ENCODE measurements at places on chromosomes 11 and 22. TPM values are rescaled to one million over a fixed set of nuclear protein-coding genes. Genes with fewer than 3 reads are reported as not detected.
A peak's percentile ranks its signal among the peaks of the same experiment; 100 is the strongest.

GRCh38 chr11:105156231-105156630, 16.7 kb upstream of the CARD18 start:
- peaks cover 6% of the 10 kb centered on the region for H3K4me1 ChIP-seq
- peak; percentile 28 for DNase-seq

DNA sequence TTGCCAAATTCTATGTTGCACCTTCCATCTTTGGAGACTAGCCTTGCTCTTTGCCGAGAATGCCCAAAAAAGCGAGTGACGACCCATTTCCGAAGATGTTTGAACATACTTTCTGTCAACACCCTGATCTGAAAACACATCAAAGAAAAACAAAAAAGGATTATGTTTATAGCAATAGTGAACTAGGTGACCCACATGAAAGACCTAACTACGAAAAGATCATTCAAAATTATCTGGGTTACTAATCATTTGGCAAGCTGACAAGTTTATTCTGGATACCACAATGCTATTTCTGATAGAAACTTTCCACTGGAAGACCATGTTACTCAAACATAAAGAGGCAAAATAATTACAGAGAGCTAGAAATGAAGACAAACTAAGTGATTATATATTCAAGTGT, 27.0 kb downstream of the KCNJ1 start:
- peaks cover 4% of the 10 kb centered on the region for H3K4me1 ChIP-seq
- no peaks in the 10 kb centered on the region for H3K36me3 ChIP-seq
- no peak overlapping the region for H3K27ac ChIP-seq
- no peak overlapping the region for H3K4me3 ChIP-seq
- no peaks in the 10 kb centered on the region for H3K27me3 ChIP-seq

- peaks cover 4% of the 10 kb centered on the region for H3K36me3 ChIP-seq
- H3K27ac ChIP-seq, result no peak overlapping the region
- DNase-seq, result no peak
- peaks cover 76% of the 10 kb centered on the region for H3K4me1 ChIP-seq
- no peak overlapping the region for H3K4me3 ChIP-seq
These were observed 8.0 kb downstream of the APLP2 start for GRCh38 chr11:130077671-130078070.

DNA sequence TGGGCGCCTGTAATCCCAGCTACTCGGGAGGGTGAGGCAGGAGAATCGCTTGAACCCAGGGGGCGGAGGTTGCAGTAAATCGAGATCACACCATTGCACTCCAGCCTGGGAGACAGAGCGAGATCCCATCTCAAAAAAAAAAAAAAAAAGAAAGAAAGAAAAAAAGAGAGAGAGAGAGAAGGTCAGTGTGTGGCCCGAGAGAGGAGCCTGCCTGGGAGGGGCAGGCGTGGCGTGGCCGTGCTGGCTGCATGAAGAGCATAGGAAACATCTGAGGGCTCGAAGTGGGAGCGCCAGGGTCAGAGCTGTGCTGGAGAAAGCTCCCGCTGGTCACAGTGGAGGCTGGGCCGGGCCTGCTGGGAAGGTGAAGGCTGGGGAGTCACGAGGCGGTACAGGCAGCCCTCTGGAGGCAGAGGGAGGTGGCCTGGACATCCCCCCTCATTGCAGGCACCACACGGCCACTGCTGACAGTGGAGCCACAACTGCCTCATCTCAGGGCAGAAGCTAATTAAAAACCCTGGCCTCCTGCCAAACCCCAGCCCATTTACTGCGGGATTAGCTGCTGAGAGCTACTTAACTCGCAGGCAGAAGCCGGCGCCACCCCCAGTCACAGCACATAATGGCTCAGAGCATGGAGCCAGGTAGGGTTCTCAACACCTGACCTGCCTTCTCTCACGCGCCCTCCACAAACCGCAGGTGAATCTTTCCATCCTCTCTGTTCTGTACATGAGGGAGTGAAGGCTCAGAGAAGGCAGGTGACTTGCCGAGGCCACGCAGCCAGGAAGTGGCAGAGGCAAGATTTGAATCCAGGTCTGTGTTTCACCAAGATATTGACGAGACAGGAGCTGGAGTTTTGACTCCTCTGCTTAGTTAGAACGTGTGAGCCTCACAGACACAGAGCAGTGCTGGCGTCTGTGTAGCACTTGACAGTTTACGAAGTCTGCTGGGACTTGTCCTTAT, 32.6 kb downstream of the NFAM1 start:
- no peaks in the 10 kb centered on the region for H3K36me3 ChIP-seq
- no peak for DNase-seq
- H3K27me3 ChIP-seq, result peaks cover 3% of the 10 kb centered on the region
- H3K4me3 ChIP-seq, result no peak overlapping the region
- no peaks in the 10 kb centered on the region for H3K4me1 ChIP-seq

- H3K4me3 ChIP-seq, result peak overlapping the region; percentile 93
- H3K4me1 ChIP-seq, result peaks cover 41% of the 10 kb centered on the region
- no peak for DNase-seq
- H3K27ac ChIP-seq, result no peak overlapping the region
These were observed 212 bp downstream of the HRAS start for GRCh38 chr11:535210-535518.

GRCh38 chr22:23384923-23385677, 195.0 kb downstream of the IGLL1 start:
- H3K4me3 ChIP-seq, result no peak overlapping the region
- no peak overlapping the region for H3K27ac ChIP-seq
- H3K36me3 ChIP-seq, result no peaks in the 10 kb centered on the region
- peaks cover 27% of the 10 kb centered on the region for H3K4me1 ChIP-seq

DNA sequence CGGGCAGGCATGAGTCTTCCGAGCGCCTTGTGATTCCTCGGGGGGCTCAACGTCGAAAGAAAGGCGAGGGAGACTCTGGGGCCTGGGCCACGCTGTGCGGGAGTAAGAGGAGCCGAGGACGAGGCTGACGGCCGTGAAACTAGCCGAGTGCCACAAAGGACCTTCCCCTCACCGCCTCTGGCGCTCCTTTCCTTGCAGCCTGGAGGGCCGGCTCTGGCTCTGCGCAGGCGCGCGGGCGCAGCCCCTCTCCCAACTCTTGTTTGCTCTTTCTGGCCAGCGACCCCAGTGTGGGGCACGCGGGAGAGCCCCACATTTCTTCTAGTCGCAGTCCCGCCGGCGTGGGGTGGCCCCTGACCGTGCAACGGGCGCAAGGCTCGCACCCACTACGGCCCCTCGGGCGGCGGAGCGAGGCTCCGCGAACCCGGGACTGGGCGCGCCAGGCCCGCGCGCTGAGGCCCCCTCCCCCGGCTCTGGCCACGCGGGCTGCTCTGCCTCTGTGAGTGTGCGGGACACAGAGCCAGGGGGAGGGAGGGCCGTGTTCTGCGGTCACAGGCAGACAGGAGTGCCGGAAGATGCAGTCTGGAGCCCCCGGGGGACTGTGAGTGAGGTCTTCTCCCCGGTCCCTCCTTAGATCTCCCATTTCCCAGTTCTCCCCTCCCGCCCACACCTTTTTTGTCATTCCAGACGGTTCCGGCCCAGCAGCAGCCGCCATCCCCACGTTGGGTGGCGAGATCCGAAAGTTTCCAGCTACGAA, 1.0 kb upstream of the TOB2 start:
- no peaks in the 10 kb centered on the region for H3K27me3 ChIP-seq
- H3K4me3 ChIP-seq, result peak overlapping the region; percentile 97
- DNase-seq, result peak; percentile 73
- H3K4me1 ChIP-seq, result peaks cover 22% of the 10 kb centered on the region
- H3K27ac ChIP-seq, result peak overlapping the region; percentile 100
- peaks cover 4% of the 10 kb centered on the region for H3K36me3 ChIP-seq

- H3K27me3 ChIP-seq, result peaks cover 22% of the 10 kb centered on the region
- H3K4me1 ChIP-seq, result no peaks in the 10 kb centered on the region
- H3K27ac ChIP-seq, result no peak overlapping the region
- H3K4me3 ChIP-seq, result no peak overlapping the region
These were observed 6.9 kb downstream of the GLB1L2 start for GRCh38 chr11:134338654-134339053.

DNA sequence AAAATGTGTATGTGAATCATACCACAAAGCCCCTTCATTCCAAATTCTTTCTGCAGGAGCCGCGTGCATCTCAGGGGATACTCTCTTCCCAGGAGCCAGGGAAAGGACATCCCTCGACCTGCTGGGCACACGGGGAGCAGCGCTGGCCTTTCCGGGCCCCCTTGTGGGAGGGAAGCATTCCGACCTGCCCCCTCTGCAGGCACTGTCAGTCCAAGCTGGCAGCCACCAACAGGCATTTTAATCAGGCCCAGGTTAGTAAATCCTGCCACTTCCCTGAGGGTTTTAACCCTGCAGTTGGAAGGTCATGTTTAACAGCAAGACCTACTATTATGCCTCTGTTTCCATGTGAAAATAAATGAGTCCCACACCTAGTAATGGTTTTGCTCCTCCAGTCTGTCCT, 391.5 kb downstream of the SHANK2 start:
- H3K27me3 ChIP-seq, result no peaks in the 10 kb centered on the region
- DNase-seq, result no peak
- peaks cover 3% of the 10 kb centered on the region for H3K36me3 ChIP-seq
- no peak overlapping the region for H3K27ac ChIP-seq
- no peak overlapping the region for H3K4me3 ChIP-seq

GRCh38 chr11:113134626-113135025, 173.4 kb downstream of the NCAM1 start:
- H3K4me1 ChIP-seq, result no peaks in the 10 kb centered on the region
- H3K4me3 ChIP-seq, result no peak overlapping the region
- H3K27ac ChIP-seq, result no peak overlapping the region
- no peak for DNase-seq

- H3K4me1 ChIP-seq, result no peaks in the 10 kb centered on the region
- H3K27ac ChIP-seq, result no peak overlapping the region
- no peak for DNase-seq
- H3K27me3 ChIP-seq, result no peaks in the 10 kb centered on the region
- no peak overlapping the region for H3K4me3 ChIP-seq
These were observed 1374.7 kb upstream of the RAG2 start for GRCh38 chr11:37972691-37973090.

DNA sequence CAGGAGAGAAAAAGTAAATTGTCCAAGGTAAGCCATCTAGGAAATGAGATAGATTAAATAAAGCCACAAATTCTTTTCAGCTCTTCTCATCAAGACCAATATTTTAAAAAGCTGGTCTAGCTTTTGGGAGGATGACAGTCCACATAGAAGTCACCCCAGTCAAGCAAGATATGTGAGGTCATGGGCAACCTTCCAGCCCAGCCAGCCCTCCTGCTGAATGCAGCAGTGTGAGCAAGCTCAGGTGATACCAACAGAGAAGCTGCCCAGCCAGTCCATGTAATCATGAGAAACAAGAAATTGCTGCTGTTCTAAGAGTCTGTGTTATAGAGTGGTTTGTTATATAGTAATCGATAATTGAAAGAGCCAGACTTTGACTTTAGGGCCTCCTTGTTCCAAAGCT, 28.7 kb downstream of the KCNE3 start:
- DNase-seq, result no peak
- H3K4me3 ChIP-seq, result no peak overlapping the region
- H3K27me3 ChIP-seq, result no peaks in the 10 kb centered on the region
- no peaks in the 10 kb centered on the region for H3K36me3 ChIP-seq

- H3K4me1 ChIP-seq, result peaks cover 9% of the 10 kb centered on the region
- no peak for DNase-seq
- no peaks in the 10 kb centered on the region for H3K27me3 ChIP-seq
- no peak overlapping the region for H3K27ac ChIP-seq
These were observed 25.4 kb upstream of the SORL1 start for GRCh38 chr11:121426476-121427399.

DNA sequence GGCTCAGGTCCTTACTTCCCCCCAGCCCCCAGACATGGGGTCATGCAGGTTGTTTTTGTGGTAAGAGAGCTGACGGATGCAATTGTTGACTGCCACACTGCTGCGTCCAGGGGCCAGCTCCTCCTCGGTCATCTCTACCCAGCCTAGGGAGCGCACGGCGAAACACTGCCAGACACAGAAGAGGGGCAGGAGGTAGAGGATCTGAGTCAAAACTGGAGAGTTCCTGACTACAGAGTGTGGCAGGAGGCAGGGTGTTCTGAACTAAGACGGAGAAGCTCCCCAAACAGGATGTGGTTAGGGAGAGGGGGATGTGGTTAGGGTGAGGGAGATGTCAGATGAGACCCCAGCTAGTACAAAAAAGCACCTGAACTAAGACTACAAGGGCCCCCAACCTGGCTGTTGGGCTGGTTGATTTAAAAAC, 12.3 kb downstream of the SMPD1 start:
- H3K4me3 ChIP-seq, result no peak overlapping the region
- no peak overlapping the region for H3K27ac ChIP-seq
- H3K36me3 ChIP-seq, result no peaks in the 10 kb centered on the region
- H3K4me1 ChIP-seq, result peaks cover 32% of the 10 kb centered on the region
- 0 out of 3 replicates have a peak, but pooled peaks cover 3% of the 10 kb centered on the region for H3K27me3 ChIP-seq

DNA sequence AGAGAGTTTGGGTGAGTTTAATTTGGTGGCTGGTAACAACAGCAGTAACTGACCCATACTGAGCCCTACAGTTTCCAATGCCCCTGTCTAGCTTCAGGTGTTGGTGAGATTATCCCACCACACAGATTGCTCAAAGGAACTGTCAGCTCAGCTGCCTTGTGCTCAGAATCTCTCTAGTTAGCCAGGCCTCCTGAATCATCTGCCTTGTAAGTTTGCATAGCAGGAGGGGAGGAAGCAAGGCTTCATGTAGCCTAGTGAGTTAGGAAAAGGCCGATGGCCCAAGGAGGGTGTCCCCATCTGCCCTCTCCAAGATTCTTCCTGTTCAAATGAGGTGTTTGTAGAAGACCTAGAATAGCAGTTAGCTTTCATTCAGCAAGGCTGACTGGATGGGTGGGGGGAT, 74.3 kb downstream of the MICAL2 start:
- H3K27ac ChIP-seq, result no peak overlapping the region
- 0 out of 2 replicates have a peak, but pooled peaks cover 7% of the 10 kb centered on the region for H3K4me1 ChIP-seq
- no peak overlapping the region for H3K4me3 ChIP-seq
- DNase-seq, result no peak
- H3K27me3 ChIP-seq, result no peaks in the 10 kb centered on the region
- H3K36me3 ChIP-seq, result no peaks in the 10 kb centered on the region

DNA sequence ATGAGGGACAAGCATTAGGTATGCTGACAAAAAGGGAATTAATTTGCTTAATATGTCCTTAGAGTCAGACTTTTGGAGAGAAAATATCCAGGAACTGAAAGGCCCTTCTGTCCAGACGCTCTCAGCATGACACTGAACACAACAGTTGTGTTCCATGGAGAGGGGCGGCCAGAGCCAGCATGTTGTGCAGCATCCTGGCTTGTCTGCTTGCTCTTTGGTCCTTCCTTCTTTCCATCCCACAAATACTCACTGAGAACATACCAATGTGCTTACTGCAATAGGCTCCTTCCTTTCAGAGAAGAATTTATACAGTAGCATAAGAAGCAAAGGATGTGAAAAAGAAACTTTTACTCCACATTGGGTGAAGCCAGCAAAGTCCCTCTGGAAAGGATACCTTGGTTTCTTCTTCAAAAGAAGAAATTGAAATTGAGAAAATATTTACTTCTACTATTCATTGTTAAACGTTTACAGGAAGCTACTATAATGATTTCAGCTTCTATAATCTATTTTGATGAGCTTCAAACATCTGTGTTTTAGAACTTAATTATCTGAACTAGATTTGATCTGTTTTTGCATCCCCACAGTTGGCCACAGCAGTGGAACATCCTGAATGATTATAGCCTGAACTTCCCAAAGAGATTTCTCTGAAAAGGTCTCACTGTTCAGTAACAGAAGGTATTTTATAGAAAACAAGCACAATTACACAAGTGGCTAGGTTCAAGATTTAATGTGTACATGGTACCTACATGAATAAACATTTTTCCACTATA, 304.1 kb upstream of the PITPNB start:
- no peak overlapping the region for H3K27ac ChIP-seq
- no peaks in the 10 kb centered on the region for H3K36me3 ChIP-seq
- DNase-seq, result no peak
- no peaks in the 10 kb centered on the region for H3K27me3 ChIP-seq

The PIWIL4 gene
- polyA plus RNA-seq, result 0.08 TPM

The SAA4 gene
- 53.4 TPM for polyA plus RNA-seq

The SCGB1D2 gene
- polyA plus RNA-seq, result not detected

The SLN gene
- polyA plus RNA-seq, result not detected

The KRTAP5-11 gene
- not detected for polyA plus RNA-seq

The MAPK8IP1 gene
- 3.1 TPM for polyA plus RNA-seq

The GRM5 gene
- polyA plus RNA-seq, result not detected

The PANX2 gene
- polyA plus RNA-seq, result 1.1 TPM

The OR2AG2 gene
- not detected for polyA plus RNA-seq
